ENCODE measurements at places on chromosomes 4 and X.

DNA sequence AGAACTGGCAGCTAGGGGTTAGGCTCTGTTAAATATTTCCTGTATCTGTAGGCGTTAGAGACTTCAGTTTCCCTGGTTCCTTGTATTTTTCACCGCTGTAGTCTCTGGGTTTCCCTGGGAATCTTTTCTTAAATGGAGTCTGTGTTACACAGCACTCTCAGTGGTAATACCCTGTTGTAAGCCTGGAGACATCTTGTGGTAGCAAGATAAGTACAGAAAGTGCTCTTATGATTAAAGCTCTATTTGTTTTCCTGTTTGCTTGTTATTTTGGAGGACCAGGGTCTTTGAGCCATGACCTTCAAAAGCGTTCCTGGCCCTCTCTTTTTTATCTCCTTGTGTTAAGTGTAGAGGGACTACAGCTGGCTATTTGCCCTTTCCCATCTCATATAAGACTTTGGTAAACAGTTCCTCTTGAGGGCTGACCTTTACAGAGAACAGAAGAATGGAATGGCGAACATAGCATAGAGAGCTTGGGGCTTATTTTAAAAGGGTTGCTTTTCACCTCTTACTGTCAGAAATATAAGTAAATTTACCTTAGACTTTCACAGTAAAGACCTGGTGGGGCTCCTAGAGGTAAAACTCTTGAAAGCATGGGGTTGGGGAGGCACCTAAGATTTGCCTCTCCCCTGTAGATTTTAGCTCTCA lies 782.5 kb downstream of the FAT4 start:
- no peak for DNase-seq

DNA sequence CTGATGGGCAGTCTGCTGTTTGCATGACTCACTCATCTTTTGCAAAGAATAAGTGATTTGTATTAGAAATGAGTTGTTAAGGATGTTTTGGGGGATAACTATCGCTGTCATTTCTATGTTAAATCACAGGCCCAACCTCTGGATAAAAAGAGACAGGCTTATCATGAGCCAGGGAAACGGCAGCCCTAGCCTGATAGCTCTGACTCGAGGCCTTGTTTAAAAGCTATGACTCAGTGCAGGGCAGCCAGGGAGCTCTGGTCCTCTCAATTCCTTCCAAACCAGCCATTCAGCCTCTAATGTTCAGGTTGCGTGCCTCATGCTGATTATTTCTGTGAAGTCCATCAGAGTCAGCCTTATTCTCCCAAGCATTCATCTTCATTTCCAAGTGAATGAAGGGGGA lies 305.9 kb upstream of the HAND2 start:
- peak; percentile 70 for DNase-seq

- peak; percentile 55 for DNase-seq
These were observed 29.6 kb downstream of the NOP14 start for GRCh38 chr4:2933566-2934076.

DNA sequence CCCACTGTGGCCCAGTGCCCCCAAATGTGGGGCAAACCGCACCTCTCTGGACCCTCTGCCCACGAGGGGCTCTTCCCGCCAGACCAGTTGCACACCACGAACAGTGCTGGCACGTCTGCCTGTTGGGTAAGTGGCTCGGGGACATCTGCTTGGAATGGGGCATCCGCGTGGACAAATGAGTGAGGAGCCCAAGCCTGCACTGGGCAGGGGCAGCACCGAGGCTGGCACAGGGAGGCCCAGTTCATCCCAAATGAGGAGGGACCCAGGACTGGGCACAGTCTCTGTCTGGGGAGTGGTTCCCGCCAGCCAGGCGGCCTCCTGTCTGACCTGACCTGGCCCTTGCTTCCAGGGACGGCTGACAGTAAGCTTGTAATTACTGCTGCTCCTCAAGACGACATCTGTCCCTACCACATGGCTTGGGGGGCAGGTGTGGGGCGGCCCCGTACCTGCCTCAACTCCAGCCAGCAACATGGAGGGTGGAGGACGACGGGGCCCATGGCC lies 3.2 kb downstream of the SPON2 start:
- DNase-seq, result no peak

GRCh38 chr4:14749910-14750309 lies 252.4 kb upstream of the CPEB2 start:
- peak; percentile 30 for DNase-seq

Measured in GM23248 (cell line).